Cerebellar nuclear complex (tissue), 1 donor: ENCODE measurements at places on chromosomes 7 and 10.

GRCh38 chr7:70134029-70134770 lies 535.9 kb downstream of the AUTS2 start:
- DNase-seq = no peak

DNA sequence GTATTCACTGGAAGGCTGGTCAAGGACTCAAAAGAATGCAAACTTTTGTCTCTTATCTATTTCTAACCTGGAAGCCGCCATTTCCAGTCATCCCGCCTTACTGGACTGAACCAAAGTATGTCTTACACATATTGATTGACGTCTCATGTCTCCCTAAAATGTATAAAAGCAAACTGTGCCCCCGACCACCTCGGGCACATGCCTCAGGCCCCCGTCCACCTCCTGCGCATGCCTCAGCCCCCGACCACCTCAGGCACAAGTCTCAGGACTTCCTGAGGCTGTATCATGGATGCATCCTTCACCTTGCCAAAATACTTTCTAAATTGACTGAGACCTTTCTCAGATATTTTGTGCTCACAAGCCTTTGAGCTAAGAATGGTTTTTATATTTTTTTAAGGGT lies 148.6 kb downstream of the PTPRN2 start:
- DNase-seq = no peak

DNA sequence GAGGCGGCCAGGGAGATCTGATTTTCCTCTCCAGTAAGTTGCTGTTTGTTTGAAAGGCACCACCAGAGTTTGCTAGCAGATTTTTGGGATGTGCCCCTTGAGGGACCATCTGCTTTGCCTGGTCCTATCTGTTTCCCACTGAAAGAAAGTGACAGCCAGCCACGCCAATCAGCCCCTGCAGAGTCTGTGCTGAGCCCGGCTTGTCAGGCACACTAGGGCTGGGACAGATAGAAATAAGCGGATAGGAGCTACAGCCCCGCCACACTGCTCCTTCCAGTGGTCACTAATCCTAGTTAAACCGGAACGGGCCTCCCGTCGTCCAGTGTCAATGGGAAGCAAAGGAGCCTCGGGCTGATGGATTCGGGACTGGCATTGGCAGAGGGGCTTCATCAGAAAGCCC lies 161.9 kb upstream of the PRR15 start:
- no peak for DNase-seq

DNA sequence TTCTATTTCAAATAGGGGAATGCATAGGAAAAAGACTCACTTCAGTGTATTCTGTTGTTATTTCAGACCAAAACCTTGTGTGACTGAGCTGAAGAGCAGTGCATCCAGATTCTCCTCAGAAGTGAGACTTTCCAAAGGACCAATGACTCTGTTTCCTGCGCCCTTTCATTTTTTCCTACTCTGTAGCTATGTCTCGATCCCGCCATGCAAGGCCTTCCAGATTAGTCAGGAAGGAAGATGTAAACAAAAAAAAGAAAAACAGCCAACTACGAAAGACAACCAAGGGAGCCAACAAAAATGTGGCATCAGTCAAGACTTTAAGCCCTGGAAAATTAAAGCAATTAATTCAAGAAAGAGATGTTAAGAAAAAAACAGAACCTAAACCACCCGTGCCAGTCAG lies 12.0 kb downstream of the TET1 start:
- DNase-seq = no peak

GRCh38 chr7:155759740-155760430 lies 52.4 kb downstream of the SHH start:
- DNase-seq = no peak

- DNase-seq = no peak
These were observed 230.3 kb upstream of the GHITM start for GRCh38 chr10:83909001-83909400.

- no peak for DNase-seq
These were observed 75.2 kb upstream of the DNAJB12 start for GRCh38 chr10:72429931-72430330.
